Astrocyte (in vitro differentiated cells and primary cell): ENCODE measurements at places on chromosomes 16 and 17. TPM values are rescaled to one million over a fixed set of nuclear protein-coding genes. Genes with fewer than 3 reads are reported as not detected.

Gene TSNAXIP1
- total RNA-seq: 1.3 and 1.5 TPM in 2 replicates

Gene TEX19
- not detected in 2 replicates for total RNA-seq

Gene TBL3
- 24.4 and 28.5 TPM in 2 replicates for total RNA-seq

Gene ADGRG1
- 13.6 and 13.9 TPM in 2 replicates for total RNA-seq

Gene HS3ST3B1
- total RNA-seq: 8.7 and 8.9 TPM in 2 replicates

Gene LRRC46
- total RNA-seq: 0.30 and 0.62 TPM in 2 replicates

DNA sequence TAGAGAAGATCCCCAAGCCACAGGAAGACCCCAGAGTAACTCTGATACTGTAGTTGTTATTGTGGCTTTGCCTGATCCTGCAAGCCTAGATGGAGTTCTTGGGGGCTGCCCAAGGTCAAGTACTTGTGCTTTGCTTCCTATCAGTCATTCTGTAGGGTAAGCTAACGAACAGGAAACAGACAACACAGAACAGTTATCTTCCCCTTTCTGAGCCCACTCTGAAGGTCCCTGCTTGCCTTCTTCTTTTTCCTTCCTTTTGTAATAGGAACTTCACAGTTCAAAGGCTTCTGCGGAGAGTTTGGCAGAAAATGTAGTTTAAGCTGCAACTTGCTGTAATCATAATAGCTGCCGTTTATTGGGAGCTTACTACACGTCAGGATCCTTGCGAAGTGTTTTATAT, 494.1 kb upstream of the ERCC4 start:
- H3K27ac ChIP-seq: no peak overlapping the region
- H3K27me3 ChIP-seq: no peaks in the 10 kb centered on the region
- H3K4me1 ChIP-seq: no peaks in the 10 kb centered on the region
- H3K36me3 ChIP-seq: no peaks in the 10 kb centered on the region
- H3K4me3 ChIP-seq: no peak overlapping the region

DNA sequence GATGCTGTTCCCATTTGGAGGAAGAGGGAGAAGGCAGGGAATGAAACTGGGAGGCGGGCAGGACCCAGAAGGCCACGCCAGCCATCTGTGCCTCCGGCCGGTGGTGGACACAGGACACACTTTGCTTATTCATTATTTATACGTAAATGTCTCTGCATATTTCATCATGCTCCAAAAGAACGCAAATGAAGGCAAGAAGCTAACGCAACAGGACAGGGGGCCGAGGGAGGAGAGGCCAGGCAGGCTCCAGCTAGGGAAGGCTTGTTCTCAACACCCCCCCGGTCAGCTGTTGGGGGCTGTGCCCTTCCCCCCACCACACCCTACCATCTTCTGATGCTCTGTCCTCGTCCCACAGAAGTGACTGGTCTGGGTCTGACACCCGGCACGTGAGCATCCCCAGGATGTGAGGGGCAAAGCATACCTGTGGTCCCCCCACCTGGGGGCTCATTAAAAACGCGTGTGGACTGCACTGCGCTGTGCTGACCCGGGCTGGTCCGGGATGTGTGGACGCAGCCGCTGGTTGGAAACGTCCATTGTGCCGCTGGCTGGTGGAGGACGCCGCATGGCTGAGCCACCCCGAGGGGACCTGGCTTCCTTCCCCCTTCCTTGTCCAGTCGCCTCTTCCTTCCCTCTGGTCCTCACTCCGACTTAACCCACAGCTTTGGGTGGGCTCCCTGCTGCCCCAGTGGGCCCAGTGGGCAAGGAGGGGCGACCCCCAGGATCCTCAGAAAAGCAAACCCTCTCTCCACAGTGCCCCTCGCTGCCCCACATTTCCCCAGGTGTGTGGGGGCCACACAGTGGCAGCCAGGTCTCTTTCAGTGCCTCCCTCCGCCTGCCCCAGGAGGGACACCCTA, 46.4 kb upstream of the ENPP7 start:
- DNase-seq: no peak
- no peak overlapping the region for H3K4me3 ChIP-seq
- H3K36me3 ChIP-seq: no peaks in the 10 kb centered on the region
- H3K27me3 ChIP-seq: peaks cover 11% of the 10 kb centered on the region
- H3K4me1 ChIP-seq: no peaks in the 10 kb centered on the region

DNA sequence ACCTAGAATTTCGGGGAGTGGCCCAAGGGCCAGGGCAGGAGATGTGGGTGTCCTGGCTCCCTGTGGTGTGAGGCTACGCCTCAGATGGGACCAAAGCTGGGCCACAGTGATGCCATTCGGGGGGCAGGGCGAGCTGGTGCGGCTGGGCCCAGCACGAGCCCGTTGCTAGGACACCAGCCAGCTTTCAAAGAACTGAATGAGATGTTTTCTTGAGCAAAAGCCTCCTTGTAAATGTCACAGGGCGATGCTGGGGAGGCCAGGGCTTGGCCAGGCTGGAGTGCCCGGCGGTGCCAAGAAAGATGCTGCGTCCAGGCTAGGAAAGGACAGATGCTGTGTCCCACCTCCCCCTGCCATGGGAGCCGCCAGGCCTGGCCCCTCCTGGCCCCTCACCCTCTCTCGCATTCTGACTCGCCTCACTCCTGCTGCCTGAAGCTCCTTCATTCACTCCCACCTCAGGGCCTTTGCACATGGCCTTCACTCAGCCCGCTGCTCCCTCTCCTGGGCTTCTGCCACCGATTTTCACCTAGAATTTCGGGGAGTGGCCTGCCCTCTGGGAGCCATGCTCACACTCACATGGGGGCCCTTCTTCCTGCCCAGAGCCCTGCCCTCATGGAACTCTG, 39.1 kb downstream of the CPNE2 start:
- H3K27ac ChIP-seq: no peak overlapping the region
- no peaks in the 10 kb centered on the region for H3K27me3 ChIP-seq
- DNase-seq: no peak
- H3K4me3 ChIP-seq: no peak overlapping the region
- no peaks in the 10 kb centered on the region for H3K4me1 ChIP-seq

- H3K4me3 ChIP-seq: no peak overlapping the region
- H3K36me3 ChIP-seq: no peaks in the 10 kb centered on the region
- peak overlapping the region; percentile 69 for H3K27ac ChIP-seq
- DNase-seq: peak; percentile 97
These were observed 6.9 kb upstream of the CHMP6 start for GRCh38 chr17:80984749-80985148.

GRCh38 chr17:57557416-57557815, 187.7 kb downstream of the CCDC182 start:
- DNase-seq: no peak
- H3K27me3 ChIP-seq: no peaks in the 10 kb centered on the region
- no peaks in the 10 kb centered on the region for H3K36me3 ChIP-seq
- H3K4me3 ChIP-seq: no peak overlapping the region
- H3K27ac ChIP-seq: peak overlapping the region; percentile 7

DNA sequence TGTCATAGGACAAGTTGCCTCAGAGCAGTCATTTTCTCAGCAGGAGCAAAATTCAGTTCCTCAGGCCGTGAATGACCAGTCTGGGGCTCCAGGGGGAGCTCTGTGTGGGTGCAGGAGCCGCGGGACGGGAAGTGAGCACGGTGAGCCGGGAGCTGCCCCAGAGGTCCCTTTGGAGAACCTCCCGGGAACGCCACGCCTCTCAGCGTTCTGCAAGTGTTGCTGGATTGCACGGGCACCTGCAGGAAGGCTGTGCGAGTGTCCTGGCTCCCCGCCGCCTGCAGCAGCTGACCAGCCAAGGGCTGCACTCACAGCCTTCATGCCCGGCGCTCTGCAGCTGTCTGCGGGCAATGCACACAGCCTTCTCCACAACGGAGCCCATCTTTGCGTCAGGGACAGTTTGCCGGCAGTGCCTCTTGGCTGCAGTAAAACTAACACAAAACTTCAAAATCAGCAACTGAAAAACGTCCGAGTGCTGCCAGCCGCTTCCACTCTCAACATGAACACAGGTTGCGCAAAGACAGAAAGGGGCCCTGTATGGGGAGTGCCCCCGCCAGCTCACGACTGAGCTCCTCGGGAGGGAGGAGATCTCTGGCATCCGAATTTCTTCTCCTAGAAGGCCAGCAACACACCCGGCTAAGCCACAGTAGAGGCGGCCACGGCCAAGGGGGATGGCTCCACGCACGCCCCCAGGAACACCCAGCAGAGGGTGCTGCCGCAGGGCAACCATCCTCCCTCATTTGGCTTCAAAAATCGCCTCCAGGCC, 16.0 kb downstream of the NDUFAF8 start:
- peaks cover 15% of the 10 kb centered on the region for H3K4me1 ChIP-seq
- no peaks in the 10 kb centered on the region for H3K36me3 ChIP-seq
- no peak overlapping the region for H3K4me3 ChIP-seq
- H3K27me3 ChIP-seq: no peaks in the 10 kb centered on the region
- DNase-seq: peak; percentile 64
- H3K27ac ChIP-seq: no peak overlapping the region

GRCh38 chr16:64094992-64095634, 1026.8 kb downstream of the CDH11 start:
- no peak overlapping the region for H3K27ac ChIP-seq
- peak; percentile 47 for DNase-seq
- H3K27me3 ChIP-seq: no peaks in the 10 kb centered on the region
- no peak overlapping the region for H3K4me3 ChIP-seq
- H3K4me1 ChIP-seq: peaks cover 12% of the 10 kb centered on the region
- no peaks in the 10 kb centered on the region for H3K36me3 ChIP-seq

DNA sequence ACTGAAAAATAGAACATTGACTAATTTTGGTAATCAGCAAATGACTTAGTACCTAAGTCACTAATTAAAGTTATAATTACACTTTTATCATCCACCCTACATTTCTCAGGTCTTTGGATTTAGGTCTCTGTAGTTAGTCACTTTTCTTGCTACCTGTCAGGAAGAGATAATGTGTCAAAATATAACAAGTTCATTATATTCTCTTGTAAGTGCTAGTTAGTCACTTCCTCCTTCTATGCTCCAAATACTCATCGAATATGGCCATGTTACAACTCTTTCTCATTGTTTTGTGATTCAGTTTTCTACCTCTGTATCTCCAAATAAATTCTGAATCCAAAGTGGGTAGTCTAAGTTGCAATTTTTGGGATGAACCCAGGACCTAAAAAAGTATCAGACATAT, 163.5 kb upstream of the KIF2B start:
- no peaks in the 10 kb centered on the region for H3K4me1 ChIP-seq
- DNase-seq: no peak
- H3K27me3 ChIP-seq: no peaks in the 10 kb centered on the region
- no peak overlapping the region for H3K4me3 ChIP-seq

- no peaks in the 10 kb centered on the region for H3K36me3 ChIP-seq
- DNase-seq: no peak
- no peak overlapping the region for H3K4me3 ChIP-seq
- peaks cover 14% of the 10 kb centered on the region for H3K4me1 ChIP-seq
- no peaks in the 10 kb centered on the region for H3K27me3 ChIP-seq
These were observed 7.0 kb upstream of the HID1 start for GRCh38 chr17:74979408-74980146.

DNA sequence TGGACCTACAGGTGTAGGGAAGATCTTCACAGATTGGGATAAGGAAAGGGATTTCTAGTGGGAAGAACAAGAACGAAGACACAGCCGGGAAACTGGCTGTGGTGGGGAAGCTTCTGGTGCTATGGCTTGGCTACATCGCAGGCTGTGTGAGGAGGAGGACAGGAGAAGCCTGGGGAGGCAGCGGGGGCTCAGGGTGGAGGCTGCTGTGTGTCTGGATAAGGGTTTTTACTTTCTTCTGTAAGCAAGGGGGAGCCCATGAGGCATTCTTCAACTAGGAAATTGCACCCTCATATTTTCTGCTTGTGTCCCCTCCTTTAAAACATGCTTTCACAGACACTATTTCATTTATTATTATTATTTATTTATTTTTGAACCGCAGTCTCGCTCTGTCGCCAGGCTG, 2.9 kb upstream of the RHBDF2 start:
- H3K4me1 ChIP-seq: peaks cover 24% of the 10 kb centered on the region
- no peak overlapping the region for H3K27ac ChIP-seq
- no peaks in the 10 kb centered on the region for H3K36me3 ChIP-seq
- H3K4me3 ChIP-seq: no peak overlapping the region
- H3K27me3 ChIP-seq: peaks cover 5% of the 10 kb centered on the region

GRCh38 chr16:58801838-58802237, 67.7 kb upstream of the GOT2 start:
- H3K4me1 ChIP-seq: no peaks in the 10 kb centered on the region
- no peak overlapping the region for H3K4me3 ChIP-seq
- H3K36me3 ChIP-seq: no peaks in the 10 kb centered on the region
- no peak overlapping the region for H3K27ac ChIP-seq
- H3K27me3 ChIP-seq: no peaks in the 10 kb centered on the region

GRCh38 chr17:47733047-47733673, at the start of gene TBX21:
TBX21 (plus strand) TSS chr17:47733236; CDS start chr17:47733455, 219 bp downstream.
- no peak within 1 kb of the TSS for H3K4me3 ChIP-seq
- no peak for DNase-seq
- no peaks in the 10 kb centered on the region for H3K4me1 ChIP-seq
- H3K36me3 ChIP-seq: no peaks in the 10 kb centered on the region

GRCh38 chr17:34249061-34249460, 6.0 kb upstream of the CCL2 start:
- no peaks in the 10 kb centered on the region for H3K36me3 ChIP-seq
- no peak for DNase-seq
- H3K27me3 ChIP-seq: no peaks in the 10 kb centered on the region
- H3K4me1 ChIP-seq: peaks cover 66% of the 10 kb centered on the region
- peak overlapping the region; percentile 97 for H3K27ac ChIP-seq

DNA sequence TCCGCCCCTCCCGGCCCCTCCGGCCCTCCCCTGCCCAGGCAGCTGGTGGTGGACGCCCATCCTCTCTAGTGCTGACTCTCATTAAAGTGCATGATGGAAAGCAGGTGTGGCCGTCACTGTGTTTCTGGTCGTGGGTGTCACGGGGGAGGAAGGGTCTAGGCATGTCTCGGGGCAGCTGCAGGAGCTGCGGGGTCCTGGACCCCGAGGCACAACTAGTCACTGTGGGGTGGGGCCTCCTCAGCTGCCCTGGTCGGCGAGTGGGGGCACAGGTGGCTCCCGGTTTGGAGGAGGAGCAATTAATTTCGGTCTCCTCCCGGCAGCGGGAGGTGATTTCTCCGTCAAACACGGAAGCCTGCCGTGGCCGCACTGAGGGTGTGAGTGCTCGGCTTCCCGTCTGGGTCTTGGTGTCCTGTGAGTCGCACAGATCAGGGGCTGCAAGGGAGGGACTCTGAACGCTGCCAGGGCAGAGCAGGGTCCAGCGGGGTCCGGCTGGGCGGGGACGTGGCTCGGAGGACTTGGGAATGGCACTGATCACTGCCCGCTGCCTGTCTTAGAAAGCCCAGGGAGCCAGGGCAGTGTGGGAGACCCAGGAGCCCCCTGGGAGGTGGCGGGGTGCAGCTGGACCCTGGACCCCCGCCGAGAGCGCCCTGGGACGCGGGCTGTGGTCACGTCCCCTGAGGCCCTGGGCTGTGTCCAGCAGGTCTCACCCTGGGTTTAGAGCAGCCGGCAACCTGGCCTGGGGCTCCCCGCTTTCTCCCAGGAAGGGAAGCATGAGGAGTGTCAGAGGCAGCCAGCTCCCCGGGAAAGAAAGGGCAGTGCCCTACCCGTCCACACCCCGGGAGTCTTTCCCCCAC, 3.3 kb downstream of the TPSD1 start:
- DNase-seq: no peak
- H3K4me3 ChIP-seq: no peak overlapping the region
- peaks cover 26% of the 10 kb centered on the region for H3K27me3 ChIP-seq

- H3K4me3 ChIP-seq: no peak overlapping the region
- H3K4me1 ChIP-seq: no peaks in the 10 kb centered on the region
- no peak for DNase-seq
- peaks cover 20% of the 10 kb centered on the region for H3K27me3 ChIP-seq
These were observed 13.4 kb upstream of the KCNG4 start for GRCh38 chr16:84253173-84253572.

- H3K27ac ChIP-seq: no peak overlapping the region
- no peak overlapping the region for H3K4me3 ChIP-seq
- H3K36me3 ChIP-seq: no peaks in the 10 kb centered on the region
- peaks cover 3% of the 10 kb centered on the region for H3K27me3 ChIP-seq
- no peaks in the 10 kb centered on the region for H3K4me1 ChIP-seq
These were observed 36.5 kb upstream of the SIAH1 start for GRCh38 chr16:48421741-48422140.
